Right cardiac atrium (tissue), 5 donors: ENCODE measurements at places on chromosomes 7 and 10. TPM values are rescaled to one million over a fixed set of nuclear protein-coding genes. Genes with fewer than 3 reads are reported as not detected.

- no peak for DNase-seq
Observed at GRCh38 chr7:13560441-13560840, 429.0 kb downstream of the ETV1 start.

GRCh38 chr10:110717781-110718589, 73.8 kb downstream of the RBM20 start:
- DNase-seq = peak; percentile 71

DNA sequence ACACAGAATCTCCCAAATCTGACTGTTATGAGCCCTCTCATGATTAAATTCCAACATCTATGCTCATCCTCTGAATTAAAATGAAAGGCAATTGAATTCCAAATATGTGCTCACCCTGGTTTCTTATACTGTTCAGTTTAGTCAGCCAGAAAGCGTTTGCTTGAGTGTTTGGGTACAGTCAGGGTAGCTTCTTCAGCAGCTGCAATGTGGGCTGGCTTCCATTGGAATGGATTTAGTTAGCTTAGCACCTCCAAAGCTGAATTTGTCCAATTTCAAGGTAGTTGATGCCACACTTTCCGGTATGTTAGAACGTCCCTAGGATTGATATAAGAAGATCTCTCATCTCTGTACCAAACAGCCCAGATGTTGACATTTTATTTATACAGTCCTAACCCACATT, 9.3 kb downstream of the KLHL7 start:
- no peak for DNase-seq

DNA sequence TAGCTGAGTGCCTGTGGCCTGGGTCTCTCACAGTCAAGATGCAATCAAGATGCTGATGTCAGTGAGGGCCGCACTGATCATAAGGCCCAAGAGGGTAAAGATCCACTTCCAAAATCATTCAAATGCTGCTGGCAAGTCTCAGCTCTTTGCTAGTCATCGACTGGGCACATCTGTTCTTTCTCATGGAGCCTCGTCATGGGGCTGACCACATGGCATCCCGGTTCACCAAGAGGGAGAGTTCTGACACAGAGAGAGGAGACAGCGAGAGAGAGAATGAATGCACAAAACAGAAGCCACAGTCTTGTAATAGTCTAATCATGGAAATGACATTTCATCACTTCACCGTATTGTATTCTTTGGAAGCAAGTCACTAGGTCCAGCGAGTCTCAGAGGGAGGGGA, 1067.5 kb upstream of the C7orf33 start:
- no peak for DNase-seq

- peak; percentile 62 for DNase-seq
Observed at GRCh38 chr10:10591715-10592341, 425.8 kb upstream of the CELF2 start.

- DNase-seq = no peak
Observed at GRCh38 chr10:11930312-11930978, 107.3 kb downstream of the PROSER2 start.

GRCh38 chr7:123569352-123570010, 11.9 kb upstream of the NDUFA5 start:
- DNase-seq = no peak

- DNase-seq = no peak
Observed at GRCh38 chr7:3551536-3551935, 250.5 kb downstream of the SDK1 start.

GRCh38 chr10:127146661-127147060, 49.7 kb downstream of the INSYN2A start:
- DNase-seq = no peak

DNA sequence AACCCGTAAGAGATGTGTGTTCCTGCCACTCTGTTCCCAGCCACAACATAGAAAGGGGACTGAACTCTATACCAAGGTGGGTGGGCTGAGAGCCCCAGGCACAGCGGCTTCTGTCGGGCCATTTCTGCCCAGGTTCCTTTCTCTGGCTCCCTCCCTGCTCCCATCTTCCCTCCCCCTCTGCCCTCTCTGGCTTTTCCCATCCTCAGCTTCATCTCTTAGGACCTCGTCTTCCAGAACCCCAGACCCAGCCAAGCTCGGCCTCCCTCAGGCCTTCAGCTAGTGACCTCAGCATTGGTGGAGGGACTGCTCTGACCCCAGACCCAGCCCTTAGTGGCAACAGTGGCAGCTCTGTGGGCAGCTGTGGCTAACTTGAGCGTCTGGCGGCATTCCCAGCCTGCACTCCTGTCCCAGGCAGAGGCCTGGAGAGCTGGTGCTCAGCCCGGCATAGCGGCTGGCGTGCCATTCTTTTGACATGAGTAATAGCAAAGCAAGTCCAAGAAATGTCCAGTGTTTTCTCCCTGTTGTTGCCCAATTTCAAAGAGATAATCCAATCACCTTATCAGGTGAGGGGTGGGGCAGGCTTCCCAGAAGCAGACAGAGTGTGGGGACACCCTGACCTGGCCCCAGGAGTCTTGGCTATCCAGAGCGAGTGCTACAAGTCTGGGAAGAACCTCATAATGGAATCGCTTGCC, 15.9 kb downstream of the PTPRE start:
- DNase-seq = peak; percentile 90

GRCh38 chr7:91379236-91379635, 115.0 kb downstream of the FZD1 start:
- no peak for DNase-seq

GRCh38 chr7:8209353-8209752, 52.6 kb downstream of the ICA1 start:
- DNase-seq = no peak

DNA sequence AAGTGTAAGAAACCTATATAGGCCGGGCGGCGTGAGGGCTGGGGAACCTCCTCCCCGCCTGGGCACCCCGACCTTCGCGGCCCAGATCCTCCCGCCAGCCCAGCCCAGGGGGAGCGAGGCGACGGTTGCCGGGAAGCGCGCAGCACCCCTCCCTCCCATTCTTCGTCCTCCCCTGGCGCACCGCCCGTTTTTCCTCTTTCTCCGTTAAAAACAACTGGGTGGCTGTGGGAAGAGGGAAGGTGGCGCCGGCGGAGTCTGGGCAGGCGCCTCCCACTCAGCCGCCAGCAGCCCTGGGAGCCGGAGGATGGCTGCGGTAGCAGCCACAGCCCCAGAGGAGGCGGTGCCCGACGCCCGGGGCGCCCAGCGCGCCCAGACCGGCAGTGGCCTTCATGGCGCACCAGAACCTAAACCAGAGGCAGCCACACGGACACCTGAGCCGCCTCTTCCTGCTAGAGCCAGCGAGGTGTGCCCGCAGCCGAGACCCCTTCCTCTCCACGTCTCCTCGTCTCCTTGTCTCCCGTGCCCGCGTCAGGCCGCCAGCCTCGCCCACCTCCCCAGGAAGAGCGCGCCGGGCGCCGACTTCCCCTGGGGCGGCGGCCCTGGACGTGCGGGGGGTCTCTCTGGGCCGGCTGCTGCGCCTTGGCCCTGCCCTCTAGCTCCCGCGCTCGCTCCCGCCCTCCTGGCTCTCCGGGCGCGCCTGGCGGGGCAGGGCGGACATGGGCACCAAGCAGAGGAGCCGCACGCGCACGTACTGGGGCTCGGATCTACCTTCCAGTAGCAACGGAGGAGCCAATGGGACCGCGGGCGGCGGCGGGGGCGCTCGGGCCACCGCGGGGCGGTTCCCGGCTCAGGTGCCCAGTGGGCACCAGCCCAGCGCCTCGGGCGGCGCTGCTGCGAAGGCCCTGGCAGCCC, 32.8 kb upstream of the SFTPD start:
- peak; percentile 73 for DNase-seq

GRCh38 chr7:96962221-96962885, 43.0 kb upstream of the DLX6 start:
- DNase-seq = no peak

HECW1 gene
- total RNA-seq = not detected

TMEM236 gene
- total RNA-seq = 0.59 TPM

OR6B1 gene
- not detected for total RNA-seq

LRMDA gene
- total RNA-seq = 42.7 TPM

DRGX gene
- total RNA-seq = not detected

RBP4 gene
- not detected for total RNA-seq

MYL10 gene
- total RNA-seq = not detected

FGL2 gene
- 31.2 TPM for total RNA-seq

CYP2C19 gene
- not detected for total RNA-seq

TCAF2 gene
- total RNA-seq = 0.31 TPM
